ENCODE measurements at places on chromosomes 1 and 21. TPM values are rescaled to one million over a fixed set of nuclear protein-coding genes. Genes with fewer than 3 reads are reported as not detected.

DNA sequence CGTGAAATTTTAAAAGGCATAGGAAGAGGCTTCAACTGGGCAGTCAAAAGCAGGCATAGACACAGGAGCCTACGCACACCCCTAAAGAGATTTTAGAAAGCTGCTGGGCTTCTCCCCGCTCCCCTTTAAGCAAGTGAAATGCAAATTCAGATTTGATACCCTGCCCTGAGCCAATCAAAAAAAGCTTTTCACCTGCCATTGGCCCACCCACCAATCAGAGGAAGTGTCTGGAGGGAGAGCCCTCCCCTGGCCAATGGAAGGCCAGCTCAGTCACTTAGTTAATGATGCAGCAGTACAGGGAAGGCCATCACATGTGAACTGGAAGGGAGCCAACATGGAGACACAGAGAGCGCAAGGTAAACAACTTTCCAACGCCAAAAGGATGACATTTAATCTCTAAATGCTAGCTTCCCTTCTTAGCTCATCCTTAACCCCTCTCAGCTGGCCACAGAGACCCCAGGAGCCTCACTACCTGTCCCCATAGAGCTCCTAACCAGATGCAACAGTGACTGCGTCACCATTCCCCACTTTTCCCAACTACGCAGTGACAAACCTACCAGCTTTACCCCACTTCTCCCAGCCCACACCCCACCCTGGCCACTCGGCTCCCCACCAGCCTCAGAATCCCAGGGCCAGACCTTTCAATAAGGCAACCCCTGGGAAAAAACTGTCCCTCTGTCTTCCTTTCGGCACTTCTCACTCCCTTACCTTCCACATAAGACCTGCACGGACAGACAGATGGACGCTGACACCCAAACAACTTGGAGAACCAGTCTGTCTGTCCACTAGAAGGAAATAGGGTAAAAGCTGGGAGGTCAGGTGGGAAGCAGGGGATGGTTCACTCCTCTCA is 71.0 kb downstream of the CD46 start:
- no peaks in the 10 kb centered on the region for H3K36me3 ChIP-seq
- no peak overlapping the region for H3K4me3 ChIP-seq
- peaks cover 12% of the 10 kb centered on the region for H3K4me1 ChIP-seq
- H3K27me3 ChIP-seq, result no peaks in the 10 kb centered on the region
- peak; percentile 36 for DNase-seq
- no peak overlapping the region for H3K27ac ChIP-seq

Gene GJB3
- total RNA-seq, result not detected

DNA sequence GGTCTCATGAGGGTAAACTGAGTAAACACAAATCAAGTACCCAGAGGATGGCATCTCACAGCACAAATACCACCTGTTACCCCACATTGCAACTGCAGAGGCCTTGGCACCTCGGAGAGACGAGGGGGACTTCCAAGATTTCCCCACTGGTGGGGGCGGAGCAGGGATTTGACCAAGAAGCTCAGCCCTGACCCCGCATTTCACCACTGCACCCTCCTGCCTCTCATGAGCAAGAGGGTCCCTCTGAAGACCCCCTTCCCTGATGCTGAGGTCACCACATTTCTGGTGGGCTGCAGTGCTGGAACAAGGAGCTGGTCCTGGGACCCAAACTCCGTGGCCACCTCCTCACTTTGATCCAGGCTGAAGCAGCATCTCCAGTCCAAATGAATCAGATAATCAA is 342.4 kb downstream of the NPHP4 start:
- H3K4me1 ChIP-seq, result no peaks in the 10 kb centered on the region
- H3K27me3 ChIP-seq, result peaks cover 3% of the 10 kb centered on the region
- DNase-seq, result no peak

Gene TFF3
- not detected for total RNA-seq

GRCh38 chr1:63794939-63795378 is 21.1 kb downstream of the ROR1 start:
- peaks cover 74% of the 10 kb centered on the region for H3K4me1 ChIP-seq
- H3K27me3 ChIP-seq, result no peaks in the 10 kb centered on the region
- no peaks in the 10 kb centered on the region for H3K36me3 ChIP-seq
- no peak overlapping the region for H3K4me3 ChIP-seq

DNA sequence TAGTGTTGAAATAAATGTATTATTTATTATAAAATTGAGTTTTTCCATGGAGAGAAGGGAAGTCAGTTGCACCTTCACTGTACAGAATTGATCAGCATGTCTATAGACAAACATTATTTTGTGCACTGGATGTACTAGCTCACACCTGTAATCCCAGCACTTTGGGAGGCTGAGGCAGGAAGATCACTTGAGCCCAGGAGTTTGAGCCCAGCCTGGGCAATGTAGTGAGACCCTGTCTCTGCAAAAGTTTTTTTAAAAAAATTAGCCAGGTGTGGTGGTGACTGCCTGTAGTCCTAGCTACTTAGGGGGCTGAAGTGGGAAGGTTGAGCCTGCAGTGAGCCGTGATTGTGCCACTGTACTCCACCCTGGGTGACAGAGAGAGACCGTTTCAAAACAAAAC is 87.7 kb downstream of the MAST2 start:
- H3K27me3 ChIP-seq, result no peaks in the 10 kb centered on the region
- no peaks in the 10 kb centered on the region for H3K36me3 ChIP-seq

Gene OLFML3
- total RNA-seq, result 16.0 TPM

DNA sequence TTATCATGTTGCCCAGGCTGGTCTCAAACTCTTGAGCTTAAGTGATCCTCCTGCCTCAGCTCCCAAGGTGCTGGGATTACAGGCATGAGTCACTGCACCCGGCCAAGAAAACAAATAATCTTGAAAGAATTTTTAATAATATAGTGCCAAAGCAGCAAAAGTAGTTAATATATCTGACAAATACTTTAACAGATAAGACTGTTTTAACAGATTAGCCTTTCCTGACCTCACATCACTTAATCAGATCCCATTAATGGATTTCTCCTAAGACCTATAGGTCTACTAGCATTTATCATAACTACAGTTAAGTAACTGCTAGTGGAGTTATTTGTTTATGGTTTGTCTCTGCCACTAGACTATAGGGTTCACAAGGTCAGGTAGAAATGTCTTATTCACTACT is 61.1 kb upstream of the HP1BP3 start:
- no peaks in the 10 kb centered on the region for H3K4me1 ChIP-seq
- no peak overlapping the region for H3K4me3 ChIP-seq
- H3K27me3 ChIP-seq, result no peaks in the 10 kb centered on the region
- no peak overlapping the region for H3K27ac ChIP-seq

DNA sequence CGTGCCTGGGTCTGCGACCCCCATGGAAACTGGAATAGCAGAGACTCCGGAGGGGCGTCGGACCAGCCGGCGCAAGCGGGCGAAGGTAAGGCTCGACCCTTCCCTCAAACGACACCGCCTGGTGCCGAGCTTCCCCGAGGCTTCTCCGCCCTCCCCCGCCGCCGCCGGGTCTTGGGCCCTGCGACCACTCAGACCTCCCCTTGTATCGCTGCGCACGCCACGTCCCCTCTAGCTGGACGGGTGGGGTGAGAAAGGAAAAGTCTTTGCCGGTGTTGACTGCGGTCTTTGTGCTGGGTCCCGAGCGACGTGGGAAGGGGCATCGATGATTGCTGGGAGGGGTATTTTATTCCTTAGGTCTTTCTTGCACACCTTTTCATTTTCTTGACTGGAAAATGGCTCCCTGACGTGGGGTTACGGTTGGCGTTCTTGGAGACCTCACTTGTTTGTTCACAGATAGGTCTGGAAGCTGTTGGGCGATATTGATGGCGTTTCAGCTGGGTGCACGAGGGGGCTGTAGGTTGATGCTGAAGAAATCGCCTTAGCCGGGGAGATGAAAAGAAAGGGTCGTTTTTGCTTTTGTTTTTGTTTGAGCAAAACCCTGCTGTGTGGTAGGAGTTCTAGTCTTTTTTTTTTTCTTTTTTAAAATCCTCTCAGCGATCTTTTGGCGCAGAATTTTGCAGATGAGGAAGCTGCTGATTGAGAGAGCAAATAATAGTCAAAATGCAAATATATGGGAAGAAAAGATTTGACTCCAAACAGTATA is 776 bp downstream of the KDM1A start:
- H3K4me1 ChIP-seq, result peaks cover 5% of the 10 kb centered on the region
- H3K4me3 ChIP-seq, result peak overlapping the region; percentile 100
- peak overlapping the region; percentile 98 for H3K27ac ChIP-seq

Gene KRTAP21-3
- not detected for total RNA-seq

GRCh38 chr1:111976842-111977241 is 12.6 kb downstream of the KCND3 start:
- no peak overlapping the region for H3K4me3 ChIP-seq
- peaks cover 3% of the 10 kb centered on the region for H3K4me1 ChIP-seq
- H3K27ac ChIP-seq, result no peak overlapping the region
- DNase-seq, result peak; percentile 18
- peaks cover 81% of the 10 kb centered on the region for H3K27me3 ChIP-seq

DNA sequence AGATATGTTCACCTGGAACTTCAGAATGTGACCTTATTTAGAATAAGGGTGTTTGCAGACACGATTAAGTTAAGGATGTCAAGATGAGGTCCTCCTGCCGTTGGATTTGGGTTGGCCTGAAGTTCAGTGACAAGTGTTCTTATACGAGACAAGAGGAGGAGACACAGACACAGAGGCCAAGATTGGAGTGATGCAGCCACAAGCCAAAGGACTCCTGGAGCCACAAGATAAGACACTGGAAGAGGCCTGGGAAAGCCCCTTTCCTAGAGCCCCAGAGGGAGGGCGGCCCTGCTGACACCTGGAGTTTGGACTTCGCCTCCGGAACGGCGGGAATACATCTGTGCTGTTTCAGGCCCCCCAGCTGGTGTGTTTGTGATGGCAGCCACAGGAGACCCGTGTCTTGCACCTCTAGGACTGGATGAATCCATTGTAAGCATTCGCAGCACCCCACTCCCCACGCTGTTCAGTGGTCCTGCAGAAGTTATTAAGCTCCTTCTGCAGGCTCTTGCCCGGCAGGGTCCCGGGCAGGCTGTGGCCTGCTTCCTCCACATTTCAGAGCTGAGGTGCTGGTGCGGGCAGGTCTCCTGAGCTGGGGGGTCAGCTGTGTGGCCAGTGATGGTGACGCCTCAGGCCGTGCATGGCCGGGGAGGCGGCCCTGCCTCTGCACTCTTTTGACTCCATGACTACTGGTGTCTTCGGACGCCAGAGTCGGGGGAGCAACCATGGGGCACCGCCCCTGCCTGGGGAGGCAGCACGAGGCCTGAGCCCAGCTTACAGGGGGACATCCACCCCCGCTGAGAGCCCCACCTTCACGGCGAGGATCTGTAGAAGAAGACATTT is 34.6 kb downstream of the UMODL1 start:
- H3K4me1 ChIP-seq, result no peaks in the 10 kb centered on the region
- H3K4me3 ChIP-seq, result no peak overlapping the region

Gene CENPF
- total RNA-seq, result 7.0 TPM

DNA sequence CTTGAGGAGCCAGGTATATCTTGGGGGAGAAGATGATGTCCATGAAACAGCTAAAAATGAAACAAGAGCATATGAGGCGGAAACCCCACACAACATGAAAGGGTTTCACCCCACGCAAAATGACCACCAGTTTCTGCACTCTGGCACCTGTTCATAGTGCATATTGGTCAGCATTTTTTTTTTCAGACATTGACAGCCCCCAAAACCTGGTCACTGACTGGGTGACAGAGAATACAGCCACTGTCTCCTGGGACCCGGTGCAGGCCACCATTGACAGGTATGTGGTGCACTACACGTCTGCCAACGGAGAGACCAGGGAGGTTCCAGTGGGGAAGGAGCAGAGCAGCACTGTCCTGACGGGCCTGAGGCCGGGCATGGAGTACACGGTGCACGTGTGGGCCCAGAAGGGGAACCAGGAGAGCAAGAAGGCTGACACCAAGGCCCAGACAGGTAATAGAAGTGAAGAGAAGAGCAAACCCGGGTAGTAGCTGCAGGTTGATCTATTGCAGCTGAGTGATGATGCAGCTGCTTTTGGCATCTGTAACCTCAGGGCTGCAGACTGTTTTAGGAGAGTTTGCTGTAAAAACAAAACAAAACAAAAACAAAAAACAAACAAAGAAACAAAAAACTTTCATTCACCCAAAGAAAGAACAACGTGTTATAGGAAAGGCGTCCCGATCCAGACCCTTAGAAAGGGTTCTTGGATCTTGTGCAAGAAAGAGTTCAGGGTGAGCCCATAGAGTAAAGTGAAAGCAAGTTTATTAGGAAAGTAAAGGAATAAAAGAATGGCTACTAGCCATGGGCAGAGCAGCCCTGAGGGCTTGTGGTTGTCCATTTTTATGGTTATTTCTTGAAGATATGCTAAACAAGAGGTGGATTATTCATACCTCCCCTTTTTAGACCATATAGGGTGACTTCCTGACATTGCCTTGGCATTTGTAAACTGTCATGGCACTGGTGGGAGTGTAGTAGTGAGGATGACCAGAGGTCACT is 51.0 kb downstream of the TNN start:
- H3K36me3 ChIP-seq, result no peaks in the 10 kb centered on the region
- no peak overlapping the region for H3K4me3 ChIP-seq
- no peaks in the 10 kb centered on the region for H3K4me1 ChIP-seq
- H3K27me3 ChIP-seq, result no peaks in the 10 kb centered on the region
- DNase-seq, result no peak
- H3K27ac ChIP-seq, result no peak overlapping the region

Gene EYA3
- 17.6 TPM for total RNA-seq

DNA sequence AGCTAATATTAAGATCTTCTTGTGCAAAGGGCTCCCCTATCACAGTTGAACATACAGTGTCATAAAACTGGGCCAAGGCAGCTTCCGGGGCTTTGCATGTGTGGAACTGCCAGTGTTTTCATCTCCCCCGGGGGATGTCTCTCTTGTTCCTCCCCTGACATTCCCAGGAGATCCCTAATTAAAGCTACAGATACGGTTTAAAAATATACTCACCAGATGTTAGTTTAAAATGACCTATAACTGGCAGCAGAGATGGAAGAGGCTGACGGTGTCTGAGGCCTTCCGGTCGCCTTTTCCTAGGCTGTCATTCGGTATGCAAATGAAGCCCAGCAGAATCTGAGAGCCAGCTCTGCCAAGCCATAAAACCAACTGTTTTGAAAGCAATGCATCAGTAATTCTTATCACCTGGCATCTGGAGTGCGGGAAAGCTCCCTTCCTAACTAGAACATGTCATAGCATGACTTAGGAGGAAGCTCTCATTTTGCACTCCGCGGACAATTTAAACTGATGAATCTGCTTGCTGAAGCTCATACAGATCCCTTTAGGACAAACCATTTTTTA is 436.5 kb upstream of the VAMP3 start:
- H3K4me3 ChIP-seq, result no peak overlapping the region
- no peak for DNase-seq

GRCh38 chr1:17617787-17618557 is 78.5 kb downstream of the ARHGEF10L start:
- H3K4me1 ChIP-seq, result peaks cover 17% of the 10 kb centered on the region
- no peak overlapping the region for H3K4me3 ChIP-seq
- no peak for DNase-seq
- peaks cover under 1% of the 10 kb centered on the region for H3K36me3 ChIP-seq
- H3K27me3 ChIP-seq, result no peaks in the 10 kb centered on the region

DNA sequence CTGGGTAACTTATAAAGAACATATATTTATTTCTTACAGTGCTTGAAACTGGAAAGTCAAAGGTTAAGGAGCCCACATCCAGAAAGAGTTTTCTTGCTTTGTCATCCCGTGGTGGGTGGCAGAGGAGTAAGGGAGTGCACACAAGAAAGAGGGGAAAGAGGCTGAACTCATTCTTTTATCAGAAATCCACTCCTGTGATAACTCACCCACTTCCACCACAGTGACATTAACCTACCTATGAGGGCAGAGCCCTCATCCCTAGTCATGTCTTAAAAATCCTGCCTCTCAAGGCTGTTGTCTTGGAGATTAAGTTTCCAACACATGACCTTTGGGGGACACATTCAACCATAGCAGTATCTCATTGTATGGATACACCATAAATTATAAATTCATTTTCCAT is 32.5 kb upstream of the RGS4 start:
- no peak overlapping the region for H3K27ac ChIP-seq
- H3K4me3 ChIP-seq, result no peak overlapping the region
- H3K36me3 ChIP-seq, result no peaks in the 10 kb centered on the region
- H3K27me3 ChIP-seq, result no peaks in the 10 kb centered on the region

- H3K36me3 ChIP-seq, result no peaks in the 10 kb centered on the region
- no peak for DNase-seq
- peaks cover 28% of the 10 kb centered on the region for H3K4me1 ChIP-seq
- no peaks in the 10 kb centered on the region for H3K27me3 ChIP-seq
Observed at GRCh38 chr1:185672719-185673360, 61.4 kb upstream of the HMCN1 start.
